ENCODE measurements at places on chromosomes 11 and 22. TPM values are rescaled to one million over a fixed set of nuclear protein-coding genes. Genes with fewer than 3 reads are reported as not detected.

The HBD gene
- not detected for total RNA-seq

- DNase-seq: no peak
Measured at GRCh38 chr11:10348650-10349280, 43.9 kb downstream of the ADM start.

The TMX2 gene
- 55.0 TPM for total RNA-seq

- DNase-seq: no peak
Measured at GRCh38 chr22:17787241-17787640, 13.0 kb upstream of the BID start.

DNA sequence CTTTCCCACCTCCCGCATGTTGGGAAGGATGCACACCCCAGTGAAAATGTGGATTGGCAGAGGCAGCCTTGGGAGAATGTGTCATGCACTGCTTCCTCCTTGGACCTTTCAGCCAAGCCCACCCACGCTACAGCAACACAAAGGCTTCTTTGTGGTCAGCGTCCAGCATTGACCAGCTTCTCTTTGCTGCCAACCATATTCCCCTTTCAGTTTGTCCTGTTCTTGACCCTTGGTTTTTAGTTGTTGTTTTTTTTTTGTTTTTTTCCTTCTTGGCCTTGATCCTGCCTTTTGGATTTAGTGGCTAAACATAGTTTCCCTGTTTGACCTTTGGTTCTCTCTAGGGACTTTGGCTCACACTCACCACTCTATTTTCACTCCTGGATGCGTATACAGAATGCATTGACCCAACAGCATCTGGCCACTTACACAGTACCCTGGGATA lies 573.6 kb downstream of the INSC start:
- no peak for DNase-seq

The FOLR3 gene
- total RNA-seq: not detected

DNA sequence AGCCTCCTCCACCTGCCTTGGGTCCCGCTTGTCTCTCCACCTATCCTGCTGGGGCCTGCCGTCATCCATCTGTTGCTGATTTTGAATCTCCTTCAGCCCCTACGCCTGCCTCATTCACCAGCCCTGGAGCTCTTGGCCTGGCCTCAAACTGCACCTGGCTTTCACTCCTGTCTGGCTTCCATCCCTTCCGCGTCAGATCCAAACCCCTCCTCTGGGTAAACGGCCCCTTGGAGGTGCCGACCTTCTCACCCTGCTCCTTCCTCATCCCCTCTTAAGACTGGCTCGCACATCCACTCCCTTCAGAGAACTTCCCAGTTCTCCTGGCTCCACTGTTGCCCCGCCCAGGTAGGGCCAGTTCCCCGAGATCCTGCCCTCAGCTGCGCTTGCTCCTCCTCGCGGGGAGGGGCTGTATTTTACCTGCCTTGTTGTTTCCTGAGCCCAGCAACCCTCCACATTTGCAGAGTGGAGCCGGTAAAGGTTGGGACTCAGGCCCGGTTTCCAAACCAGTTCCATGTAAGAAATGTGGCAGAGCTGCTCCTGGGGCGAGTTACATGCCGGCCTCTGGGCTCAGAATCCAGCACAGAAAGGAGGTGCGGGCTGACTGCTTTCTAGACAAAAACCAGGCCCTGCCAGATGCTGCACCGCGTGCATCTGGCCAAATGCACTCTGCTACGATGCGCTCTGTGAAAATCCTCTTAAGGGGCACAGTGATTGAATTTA lies 13.9 kb upstream of the SHANK2 start:
- DNase-seq: peak; percentile 77

The SULT4A1 gene
- total RNA-seq: not detected

- DNase-seq: no peak
Measured at GRCh38 chr11:85407648-85408047, 219.5 kb downstream of the DLG2 start.

The NXPE2 gene
- total RNA-seq: not detected

The KRTAP5-7 gene
- 0.42 TPM for total RNA-seq

The GP1BB gene
- 23.1 TPM for total RNA-seq

All from suprapubic skin (tissue), 4 donors.